SJSA1 (cell line): ENCODE measurements at places on chromosomes 11 and 22. TPM values are rescaled to one million over a fixed set of nuclear protein-coding genes. Genes with fewer than 3 reads are reported as not detected.

- DNase-seq, result no peak
Observed at GRCh38 chr11:12890476-12890875, 118.6 kb upstream of the RASSF10 start.

Gene KRTAP5-2
- not detected in 2 replicates for total RNA-seq

DNA sequence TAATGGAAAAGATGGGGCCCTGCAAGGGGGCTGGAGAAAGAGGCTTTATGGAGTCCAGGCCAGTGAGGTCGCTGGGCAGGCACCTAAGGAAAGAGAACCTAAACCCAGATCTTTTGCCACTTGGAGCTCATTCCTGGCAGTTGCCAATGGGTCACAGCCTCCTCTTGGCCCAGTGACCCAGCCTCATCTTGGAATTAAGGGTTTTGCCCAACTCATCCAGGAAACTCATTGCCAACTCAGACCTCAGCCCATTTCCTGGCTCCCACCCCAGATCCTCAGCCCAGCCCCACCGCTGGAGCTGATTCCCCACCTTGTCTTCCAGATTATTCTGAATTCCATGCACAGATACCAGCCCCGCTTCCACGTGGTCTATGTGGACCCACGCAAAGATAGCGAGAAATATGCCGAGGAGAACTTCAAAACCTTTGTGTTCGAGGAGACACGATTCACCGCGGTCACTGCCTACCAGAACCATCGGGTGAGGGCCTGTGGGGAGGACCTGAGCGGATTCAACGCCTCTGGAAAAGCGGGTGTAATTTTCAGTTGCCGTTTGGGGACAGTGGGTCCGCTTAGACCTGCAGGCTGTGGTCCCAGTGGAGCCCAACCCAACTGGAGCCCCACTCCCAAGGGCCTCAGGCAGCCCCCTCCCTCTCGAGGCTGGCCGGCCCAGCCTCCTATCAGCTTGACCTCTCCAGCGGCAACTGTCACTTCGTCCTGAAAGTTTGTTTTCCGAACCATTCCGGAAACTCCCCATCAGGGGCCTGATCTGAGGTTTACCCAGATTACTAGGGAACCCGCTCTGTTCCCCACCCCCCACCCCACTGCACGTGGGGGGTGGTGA lies 4.3 kb downstream of the TBX1 start:
- no peak for DNase-seq

- peak; percentile 28 for DNase-seq
Observed at GRCh38 chr22:39219071-39220039, 25.4 kb downstream of the PDGFB start.

Gene MB
- not detected in 2 replicates for total RNA-seq

Gene YPEL4
- total RNA-seq, result not detected in 2 replicates

- no peak for DNase-seq
Observed at GRCh38 chr22:37146051-37146385, 3.7 kb downstream of the IL2RB start.

GRCh38 chr22:42931421-42932196 lies 74.5 kb upstream of the ARFGAP3 start:
- DNase-seq, result no peak

DNA sequence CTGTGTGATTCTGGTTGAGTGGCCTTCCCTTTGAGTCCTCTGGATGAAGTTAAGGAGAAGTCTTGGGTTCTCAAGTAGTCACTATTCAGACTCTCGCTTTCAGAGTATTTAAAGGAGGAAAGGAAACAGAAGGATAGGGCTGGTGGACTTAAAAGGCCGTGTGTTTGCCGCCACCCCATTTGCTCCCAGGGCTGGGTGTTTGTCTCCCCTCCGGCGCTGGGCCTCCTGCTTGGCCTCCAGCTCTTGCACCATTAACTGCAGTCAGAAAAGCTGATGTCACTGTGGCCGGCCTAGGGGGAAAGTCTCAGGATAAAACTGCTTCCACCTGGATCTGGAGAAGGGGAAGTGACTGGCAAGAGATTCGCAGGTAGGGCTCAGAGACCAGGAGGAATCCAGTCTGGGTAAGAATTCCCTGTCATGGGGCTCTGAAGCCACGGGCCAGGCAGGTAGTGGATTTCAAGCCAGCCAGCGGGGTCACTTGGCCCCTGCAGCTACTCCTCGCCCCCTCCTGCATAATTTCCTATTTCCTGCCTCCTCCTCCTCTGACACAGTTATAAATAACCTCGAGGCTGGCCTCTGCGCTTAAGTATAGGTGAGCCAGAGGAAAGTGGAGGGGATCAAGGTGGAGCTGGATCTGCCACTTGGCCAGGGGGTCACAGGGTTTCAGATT lies 17.1 kb downstream of the TIMP3 start:
- no peak for DNase-seq

Gene ARHGAP8
- not detected in 2 replicates for total RNA-seq

GRCh38 chr11:44950625-44951476 lies at the start of gene TP53I11:
TP53I11 (minus strand) TSS chr11:44950883; CDS start chr11:44938335, 12,548 bp downstream.
- peak; percentile 89 for DNase-seq

DNA sequence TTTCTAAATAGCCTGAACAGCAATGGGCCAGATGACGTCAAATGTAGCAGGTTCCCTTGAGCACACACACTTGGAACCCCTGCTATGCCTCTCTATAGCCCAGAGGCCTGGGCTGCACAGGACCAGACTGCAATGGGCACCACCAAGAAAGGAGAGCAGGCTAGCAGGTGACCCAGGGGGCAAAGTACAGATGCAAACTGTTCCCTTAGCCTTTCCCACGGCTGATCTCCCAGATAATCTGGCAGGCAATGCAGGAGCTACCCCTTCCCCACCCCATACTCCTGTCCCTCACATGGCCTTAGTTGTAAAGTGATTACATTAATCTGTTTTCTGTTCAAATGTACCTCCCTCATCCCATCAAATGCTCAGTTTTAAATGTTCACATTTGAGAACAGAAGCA lies 41.3 kb downstream of the SMCO4 start:
- no peak for DNase-seq

Gene ZNF70
- total RNA-seq, result 1.8 and 4.3 TPM in 2 replicates

- DNase-seq, result no peak
Observed at GRCh38 chr11:20618083-20618482, 18.7 kb downstream of the SLC6A5 start.

Gene APOBEC3B
- total RNA-seq, result 3.5 and 9.4 TPM in 2 replicates

DNA sequence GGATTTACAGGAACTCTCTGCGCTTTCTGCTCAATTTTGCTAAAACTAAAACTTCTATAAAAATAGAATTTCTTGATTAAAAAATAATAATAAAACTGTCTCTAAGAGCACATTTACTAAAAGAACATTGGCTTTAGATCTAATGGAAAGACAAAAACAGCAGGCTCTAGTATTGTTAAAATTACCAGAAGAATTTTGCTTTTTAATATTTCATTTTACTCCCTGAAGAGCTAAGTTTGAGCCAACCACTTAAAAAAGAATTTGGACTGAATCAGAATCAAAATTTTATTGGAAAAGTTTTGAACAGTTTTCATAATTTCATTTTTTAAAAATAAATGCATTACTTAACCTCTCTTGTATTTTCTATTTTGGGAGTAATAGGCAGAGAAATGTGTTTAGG lies 107.3 kb downstream of the BBOX1 start:
- DNase-seq, result no peak
